ENCODE measurements at places on chromosomes 3 and 15.

DNA sequence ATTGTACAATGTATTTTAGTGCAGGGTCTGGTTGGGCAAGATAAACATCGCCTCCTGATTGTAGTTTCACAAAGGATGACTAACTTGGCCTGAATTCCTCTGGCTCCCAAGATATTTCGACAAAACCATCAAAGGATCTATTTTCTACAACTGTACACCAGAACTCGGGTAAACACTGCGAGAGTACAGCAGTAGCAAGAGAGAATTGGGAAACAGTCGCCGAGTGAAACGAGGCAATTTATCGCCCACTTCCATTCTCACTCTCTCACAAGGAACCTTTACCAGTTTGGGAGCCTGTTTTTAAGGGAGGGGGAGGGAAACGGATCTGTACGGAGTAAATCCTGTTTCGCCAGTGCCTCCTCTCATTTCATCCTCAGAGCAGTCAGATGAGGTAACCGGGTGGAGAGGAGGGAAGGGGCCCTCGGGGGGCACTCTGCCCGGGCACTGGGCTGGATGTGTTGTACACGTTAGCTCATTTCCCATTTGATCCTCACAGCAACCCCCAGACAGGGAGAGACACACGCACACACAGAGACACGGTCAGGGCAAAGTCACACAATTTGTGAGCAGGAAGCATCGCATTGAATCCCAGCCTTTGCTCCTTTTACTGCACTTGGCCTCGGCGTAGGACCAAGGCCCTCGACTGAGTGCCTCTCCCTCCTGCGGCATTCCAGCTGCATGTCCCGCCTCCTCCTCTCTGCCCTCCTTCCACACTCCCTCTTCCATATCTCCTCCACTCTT, 120.1 kb downstream of the LIPC start:
- DNase-seq, result peak; percentile 100

DNA sequence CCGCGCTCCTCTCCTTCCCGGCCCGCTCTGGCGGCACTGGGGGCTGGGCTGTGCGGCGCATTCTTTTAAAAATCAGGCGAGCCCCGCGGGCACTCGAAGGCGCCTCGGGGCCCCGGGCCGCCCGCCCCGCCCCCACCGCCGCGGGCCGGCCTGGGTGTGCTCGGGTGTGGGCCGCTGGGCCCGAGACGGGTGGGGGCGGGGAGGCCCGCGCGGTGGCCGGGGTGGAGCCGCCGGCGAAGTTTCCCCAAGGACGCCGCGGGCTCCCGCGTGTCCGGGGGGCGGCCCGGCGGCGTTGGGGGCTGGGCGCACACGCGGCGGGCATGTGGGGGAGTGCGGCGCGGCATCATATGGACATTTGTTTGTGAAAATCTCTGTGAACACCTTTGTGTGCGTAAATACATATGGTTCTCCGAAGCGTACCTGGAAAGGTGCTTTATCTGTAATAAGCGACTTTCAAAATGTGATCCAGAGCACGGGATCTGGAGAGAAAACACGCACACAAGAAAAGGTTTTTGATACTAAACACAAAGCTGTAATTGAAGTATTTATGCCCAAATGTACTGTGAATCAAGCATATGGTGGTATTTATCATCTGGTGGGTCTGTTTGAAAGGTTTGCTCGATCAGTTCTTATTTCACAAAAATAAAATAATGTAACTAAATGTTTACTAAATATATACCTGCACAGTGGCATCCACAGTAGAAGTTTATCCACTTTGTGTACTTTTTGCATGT, 612 bp upstream of the TBL1XR1 start:
- DNase-seq, result peak; percentile 39

GRCh38 chr3:133506215-133506901, 67.1 kb upstream of the CDV3 start:
- no peak for DNase-seq

DNA sequence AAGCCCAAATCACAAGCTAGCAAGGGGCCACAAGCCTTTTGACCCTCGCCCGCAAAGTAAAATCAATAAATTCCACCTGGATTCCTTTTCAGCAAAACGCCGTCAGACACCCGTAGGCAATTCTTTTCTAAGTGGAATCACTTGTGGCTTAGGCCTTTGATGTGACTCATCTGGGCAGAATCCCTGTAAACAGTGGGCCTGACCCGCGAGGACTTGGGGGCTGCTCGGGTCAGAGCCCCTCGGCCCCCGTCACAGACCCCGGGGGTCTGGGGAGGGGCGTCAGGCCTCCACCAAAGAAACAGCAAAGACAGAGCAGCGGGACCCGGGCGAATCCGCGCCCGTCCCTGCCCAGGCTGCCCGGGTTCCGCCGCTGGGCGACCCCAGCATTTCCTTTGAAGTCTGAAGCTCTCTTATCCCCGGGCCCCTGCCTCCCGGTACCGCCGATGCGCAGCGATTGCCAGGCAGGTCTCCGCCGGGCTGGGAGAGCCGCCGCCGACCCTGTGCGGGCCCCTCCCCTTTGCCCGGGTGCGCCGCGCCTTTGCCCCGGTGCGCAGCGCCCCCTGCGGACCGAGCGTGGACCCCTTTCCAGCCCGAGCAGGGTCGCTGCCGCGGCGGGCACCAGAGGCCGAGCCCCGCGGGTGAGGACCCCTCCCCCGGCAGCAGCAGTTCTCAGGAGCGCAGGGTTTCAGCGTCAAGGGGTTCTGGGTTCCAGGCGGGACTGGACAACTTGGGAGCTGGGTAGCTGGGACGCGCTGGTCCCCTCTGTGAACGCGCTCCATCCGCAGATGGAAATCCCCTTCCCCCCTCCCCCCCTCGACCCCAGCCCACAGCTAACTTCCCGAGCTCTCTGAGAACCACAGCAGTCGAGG, 178.3 kb downstream of the UACA start:
- peak; percentile 52 for DNase-seq

DNA sequence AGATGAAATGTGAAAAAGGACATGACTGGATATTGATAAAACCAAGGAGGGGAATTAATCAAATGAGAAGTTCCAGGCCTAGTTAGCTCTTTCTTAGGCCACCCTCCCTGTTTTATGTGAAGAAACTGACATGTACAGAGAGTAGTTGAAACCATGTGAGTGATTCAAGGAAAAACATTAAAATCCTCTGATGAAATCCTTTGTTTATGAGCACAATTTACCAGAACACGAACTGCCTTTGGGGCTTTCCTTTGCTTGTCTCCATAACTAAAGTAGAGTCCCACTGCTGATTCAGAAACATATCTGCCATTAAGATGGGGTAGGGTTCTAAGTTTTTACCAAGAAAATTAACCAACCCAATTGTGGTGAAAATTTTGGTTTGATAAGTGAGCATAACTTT, 558.3 kb downstream of the NR2F2 start:
- DNase-seq, result no peak

DNA sequence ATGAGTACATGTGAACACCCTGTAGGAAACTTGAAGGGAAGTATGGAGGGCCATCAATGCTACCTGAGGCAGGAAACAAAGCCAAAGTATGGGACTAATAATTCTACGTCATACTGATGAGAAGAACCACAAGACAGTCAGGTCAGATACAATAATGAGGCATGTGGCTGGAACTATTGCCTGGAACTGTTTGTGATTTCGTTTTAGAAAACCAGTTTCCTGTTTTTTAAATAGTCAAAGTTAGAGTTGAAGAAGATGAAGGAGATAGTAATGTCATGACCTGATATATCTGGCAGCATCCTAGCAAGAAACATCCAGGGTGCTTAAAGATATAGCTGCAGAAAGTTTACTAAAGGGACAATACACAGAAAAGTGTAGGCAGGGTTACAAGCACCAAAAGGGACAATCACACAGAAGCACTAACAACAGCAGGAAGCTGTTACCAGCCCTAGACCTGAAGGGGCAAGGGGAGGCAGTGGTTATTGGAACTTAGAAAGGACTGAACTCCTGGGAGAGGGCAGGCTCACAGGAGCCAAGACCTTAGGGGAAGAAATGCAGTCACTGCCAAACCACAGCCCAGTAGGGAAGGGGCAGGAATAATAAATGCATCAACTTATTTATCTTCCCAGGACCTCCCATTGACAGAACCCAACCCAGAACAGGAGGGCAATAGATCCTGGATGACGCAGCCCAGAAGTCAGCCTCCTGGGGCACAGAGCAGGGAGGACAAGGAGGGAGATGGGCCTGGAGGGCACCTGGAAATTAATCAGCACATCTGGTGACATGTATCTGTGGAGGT, 302.1 kb upstream of the STT3B start:
- DNase-seq, result no peak

DNA sequence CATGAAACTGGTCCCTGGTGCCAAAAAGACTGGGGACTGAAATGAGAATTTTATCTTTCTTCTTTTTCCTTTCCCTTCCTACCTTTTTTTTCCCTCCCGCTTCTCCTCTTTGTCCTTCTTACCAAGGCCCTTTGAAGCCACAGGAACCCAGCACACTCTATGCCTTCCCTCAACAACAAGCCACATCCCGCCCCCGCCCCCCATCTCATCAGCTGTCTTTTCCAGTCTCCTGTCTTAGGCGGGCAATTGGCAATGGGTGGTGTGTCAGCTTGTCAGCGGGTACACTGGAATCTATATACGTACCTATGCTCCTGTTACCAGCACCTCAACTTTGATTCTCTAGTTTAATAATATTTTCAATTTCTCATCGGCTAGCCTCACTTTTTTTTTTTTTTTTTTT, 56.3 kb upstream of the CHD2 start:
- DNase-seq, result no peak

DNA sequence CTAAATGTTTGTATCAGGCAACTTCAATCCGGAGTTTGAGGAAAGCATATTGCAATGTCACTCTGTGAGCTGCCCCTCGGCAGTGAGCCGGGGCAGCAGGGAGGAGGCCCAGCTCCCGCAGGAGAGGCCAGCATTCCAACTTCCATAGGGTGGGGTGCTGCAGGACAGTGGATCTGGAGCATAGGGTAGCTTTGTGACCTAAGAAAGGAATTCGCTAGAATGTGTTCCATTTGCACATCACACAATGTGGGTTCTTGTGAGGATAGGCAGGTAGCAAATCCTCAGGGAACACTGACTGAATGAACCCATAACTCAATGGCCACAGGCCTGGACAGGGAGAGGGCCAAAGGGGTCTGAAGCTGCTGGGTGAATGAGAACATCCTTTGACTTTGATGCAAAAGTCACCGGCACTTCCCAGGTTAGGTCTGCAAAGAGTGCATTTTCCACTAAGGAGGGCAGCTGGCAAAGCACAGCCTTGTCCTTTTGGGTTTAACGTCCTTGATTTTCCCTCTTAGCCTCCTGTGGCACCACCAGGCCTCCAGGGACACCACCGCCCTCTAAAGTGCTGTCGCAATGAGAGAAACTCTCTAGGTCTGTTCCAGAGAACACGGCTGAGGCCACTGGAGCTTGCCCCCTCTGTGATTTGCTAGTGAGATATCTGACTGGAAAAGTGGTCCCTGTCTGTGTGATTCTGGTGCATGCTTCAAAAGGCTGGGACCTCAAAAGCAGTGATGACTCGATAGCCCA, 36.2 kb downstream of the GABRB3 start:
- DNase-seq, result no peak

- peak; percentile 52 for DNase-seq
Observed at GRCh38 chr15:64134345-64134829, 17.1 kb upstream of the SNX22 start.

- DNase-seq, result peak; percentile 49
Observed at GRCh38 chr15:76529911-76530310, 193.3 kb downstream of the ISL2 start.

GRCh38 chr15:70030851-70031250, 66.9 kb downstream of the TLE3 start:
- no peak for DNase-seq

DNA sequence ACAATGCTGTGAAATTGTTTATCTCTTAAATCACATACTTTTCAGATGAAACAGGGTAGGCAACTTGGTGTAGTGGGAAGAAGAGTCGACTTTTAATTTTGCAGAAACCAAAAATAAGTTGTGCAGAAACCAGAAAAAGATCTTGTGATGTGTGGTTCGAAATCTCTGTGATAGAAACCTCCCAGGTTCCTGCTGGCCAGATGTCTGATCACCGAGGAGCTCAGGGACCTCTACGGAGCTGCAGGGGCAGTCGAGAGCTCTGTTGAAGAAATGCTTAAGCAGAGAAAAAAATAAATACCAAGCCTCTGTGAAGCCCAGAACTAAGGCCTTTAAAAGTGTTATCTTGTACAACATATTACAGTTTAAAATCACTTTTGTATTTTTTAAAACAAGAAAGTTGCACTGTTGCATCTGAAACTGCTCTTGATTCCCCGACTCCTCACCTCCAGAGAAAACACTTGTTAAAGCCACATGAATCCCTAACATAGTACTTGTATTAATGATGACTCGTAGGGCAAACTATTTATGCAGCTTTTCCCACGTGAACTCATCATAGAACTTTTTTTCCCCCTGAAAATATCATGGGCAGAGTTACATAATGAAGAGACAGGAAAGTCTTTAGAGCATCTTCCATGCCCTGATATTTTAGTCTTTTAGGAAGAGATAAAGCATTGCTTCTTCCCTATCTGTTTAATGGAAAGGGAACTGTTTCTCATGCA, 51.3 kb downstream of the CCK start:
- no peak for DNase-seq

DNA sequence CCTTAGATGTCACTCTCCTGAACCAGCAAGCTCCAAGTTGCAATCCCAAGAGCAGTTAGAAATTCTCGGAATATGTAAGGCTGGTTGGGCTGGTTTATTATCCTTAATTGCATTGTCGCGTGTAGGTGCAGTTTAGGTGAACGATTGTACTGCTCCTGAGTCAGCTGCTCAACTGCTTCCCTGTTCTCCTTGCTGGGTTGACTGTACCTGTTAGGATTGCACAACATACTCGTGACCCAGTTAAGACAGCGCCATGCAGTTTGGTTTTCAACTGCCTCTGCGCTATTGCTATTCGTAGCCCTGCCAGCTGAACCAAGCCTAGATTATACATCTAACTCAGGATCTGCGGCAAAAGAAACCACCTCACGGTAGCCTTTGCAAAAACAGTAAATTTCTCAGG, 41.0 kb downstream of the BCL2L10 start:
- DNase-seq, result no peak

DNA sequence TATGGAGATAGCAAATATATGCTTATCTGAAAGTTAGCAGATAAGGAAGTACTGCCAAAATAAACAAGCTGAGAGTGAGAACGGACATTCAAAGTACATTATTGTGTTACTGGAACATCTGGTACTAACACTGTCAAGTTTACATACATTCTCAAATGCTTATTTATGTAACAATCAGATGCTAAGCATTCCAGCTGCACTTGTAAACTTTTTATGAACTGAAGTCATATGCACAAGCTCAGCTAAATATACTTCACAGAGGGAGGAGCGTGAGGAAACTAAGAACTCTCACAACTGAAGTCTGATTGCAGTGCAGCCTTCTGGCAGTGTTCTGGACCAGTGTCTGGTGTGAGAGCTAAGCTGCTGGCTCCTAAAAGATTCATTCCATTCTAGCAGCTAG, 223.7 kb upstream of the NANOGP8 start:
- DNase-seq, result peak; percentile 97

- DNase-seq, result peak; percentile 53
Observed at GRCh38 chr15:99466701-99467337, 99.0 kb upstream of the MEF2A start.

GRCh38 chr15:74422265-74422651, 11.5 kb downstream of the SEMA7A start:
- DNase-seq, result no peak

DNA sequence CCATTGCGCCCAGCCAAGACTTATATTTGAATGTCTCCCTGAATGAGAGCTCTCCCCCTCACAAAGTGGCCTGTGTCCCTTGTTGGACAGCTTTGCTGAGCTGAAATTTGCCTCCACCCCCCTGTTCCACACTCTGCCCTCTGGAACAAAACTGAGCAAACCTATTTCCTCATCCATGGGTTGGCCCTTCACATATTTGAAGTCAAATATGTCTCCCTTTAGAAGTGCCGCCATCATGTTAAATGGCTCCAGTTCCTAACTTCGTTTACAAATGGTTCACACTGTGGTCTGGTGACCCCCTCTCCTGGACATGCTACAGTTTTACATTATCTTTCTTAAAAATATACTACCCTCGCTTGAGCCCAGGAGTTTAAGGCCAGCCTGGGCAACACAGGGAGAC, 4.6 kb downstream of the PLIN1 start:
- DNase-seq, result no peak
